ENCODE measurements at places on chromosomes 1 and 21. TPM values are rescaled to one million over a fixed set of nuclear protein-coding genes. Genes with fewer than 3 reads are reported as not detected.

VCAM1 gene
- 8.1 TPM for total RNA-seq

ERG gene
- total RNA-seq, result 36.7 TPM

PLCH2 gene
- 2.4 TPM for total RNA-seq

SLC30A2 gene
- not detected for total RNA-seq

KIAA0040 gene
- total RNA-seq, result 44.8 TPM

ACKR1 gene
- total RNA-seq, result 146 TPM

GRCh38 chr1:42319128-42319851 is 15.7 kb downstream of the FOXJ3 start:
- no peak for DNase-seq
- peak overlapping the region; percentile 26 for H3K27ac ChIP-seq
- H3K36me3 ChIP-seq, result no peaks in the 10 kb centered on the region
- peaks cover 49% of the 10 kb centered on the region for H3K4me1 ChIP-seq
- no peak overlapping the region for H3K4me3 ChIP-seq
- no peaks in the 10 kb centered on the region for H3K27me3 ChIP-seq

DNA sequence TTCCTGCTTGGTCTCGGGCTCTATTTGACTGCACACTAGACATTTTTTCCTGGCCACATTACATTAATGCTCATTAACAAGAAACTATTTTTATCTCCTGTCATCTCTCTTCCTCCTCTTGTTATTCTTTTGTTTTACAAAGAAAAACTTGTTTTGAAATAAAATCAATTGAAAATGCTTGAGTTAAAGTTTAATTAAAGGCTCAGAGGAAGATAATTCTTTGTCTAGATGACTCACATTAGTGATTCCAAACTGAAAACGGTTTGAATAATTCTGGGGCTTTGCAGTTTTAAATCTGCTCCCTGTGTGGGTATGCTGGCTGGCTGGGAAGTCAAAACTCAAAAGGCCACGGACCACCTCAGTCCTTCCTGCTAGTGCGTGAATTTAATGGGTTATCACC is 29.6 kb downstream of the RGS5 start:
- no peak overlapping the region for H3K4me3 ChIP-seq
- no peak for DNase-seq
- H3K4me1 ChIP-seq, result peaks cover 5% of the 10 kb centered on the region
- H3K27ac ChIP-seq, result no peak overlapping the region
- H3K36me3 ChIP-seq, result no peaks in the 10 kb centered on the region

DNA sequence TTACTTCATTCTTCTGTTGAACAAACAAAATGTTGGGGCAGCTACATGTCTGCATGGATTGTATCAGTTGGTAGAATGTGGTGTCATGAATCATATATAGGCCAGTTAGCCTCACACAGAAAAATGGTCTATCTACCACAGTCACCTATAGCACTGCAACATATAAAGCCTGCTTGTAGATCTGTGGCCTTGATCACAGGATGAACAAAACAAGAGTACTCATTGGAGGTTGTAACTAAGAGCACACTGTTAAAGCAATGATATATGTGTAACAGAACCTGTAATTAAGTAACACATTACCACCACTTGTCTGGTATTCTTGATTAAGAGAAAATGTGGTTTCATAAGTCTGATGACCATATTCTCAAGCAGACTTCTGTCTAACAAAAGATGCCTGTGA is 167.3 kb upstream of the SGIP1 start:
- H3K4me1 ChIP-seq, result peaks cover 12% of the 10 kb centered on the region
- DNase-seq, result no peak
- no peak overlapping the region for H3K27ac ChIP-seq
- no peaks in the 10 kb centered on the region for H3K27me3 ChIP-seq
- peaks cover 82% of the 10 kb centered on the region for H3K36me3 ChIP-seq
- no peak overlapping the region for H3K4me3 ChIP-seq

DNA sequence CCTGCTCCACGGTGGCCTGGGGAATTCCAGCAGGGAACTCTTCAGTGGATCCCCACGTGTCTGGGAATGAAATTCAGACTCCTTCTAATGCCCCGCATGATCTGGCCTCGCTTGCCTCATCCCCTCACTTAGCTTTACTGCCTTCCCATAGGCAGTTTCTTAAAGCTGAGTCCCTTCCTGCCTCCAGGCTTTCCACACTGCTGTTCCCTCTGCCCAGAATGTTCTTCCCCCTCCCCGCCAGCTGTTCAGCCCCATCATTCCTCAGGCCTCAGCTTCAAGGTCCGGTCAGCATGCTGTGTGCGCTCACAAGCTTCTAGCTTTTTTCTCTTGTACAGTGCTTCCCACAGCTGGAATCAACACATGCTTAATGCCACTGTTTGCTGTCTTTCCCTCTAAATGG is 54.9 kb upstream of the WASF2 start:
- no peak overlapping the region for H3K4me3 ChIP-seq
- peak overlapping the region; percentile 71 for H3K27ac ChIP-seq
- H3K27me3 ChIP-seq, result no peaks in the 10 kb centered on the region

DNA sequence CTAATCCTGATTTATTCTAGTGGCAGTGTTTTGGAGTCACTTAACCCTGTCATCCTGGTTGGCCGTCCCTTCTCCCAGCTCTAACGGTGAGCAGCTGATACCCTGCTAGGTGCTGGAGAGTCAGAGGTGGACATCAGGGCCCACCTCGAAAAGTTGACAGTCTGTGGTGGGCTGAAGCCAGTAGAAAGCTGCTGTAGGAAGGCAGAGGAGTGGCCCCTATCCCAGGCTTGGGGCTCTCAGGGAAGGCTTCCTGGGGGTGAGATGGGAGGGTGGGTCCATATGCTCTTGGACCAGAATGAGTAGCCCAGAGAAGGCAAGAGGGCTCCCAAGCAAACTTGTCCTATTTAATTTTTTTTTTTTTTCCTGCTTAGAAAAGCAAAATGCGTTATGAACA is 475 bp upstream of the RPL5 start:
- peaks cover 29% of the 10 kb centered on the region for H3K36me3 ChIP-seq
- no peak for DNase-seq
- H3K4me1 ChIP-seq, result peaks cover 27% of the 10 kb centered on the region
- H3K27me3 ChIP-seq, result no peaks in the 10 kb centered on the region
- H3K4me3 ChIP-seq, result peak overlapping the region; percentile 91
- H3K27ac ChIP-seq, result no peak overlapping the region

DNA sequence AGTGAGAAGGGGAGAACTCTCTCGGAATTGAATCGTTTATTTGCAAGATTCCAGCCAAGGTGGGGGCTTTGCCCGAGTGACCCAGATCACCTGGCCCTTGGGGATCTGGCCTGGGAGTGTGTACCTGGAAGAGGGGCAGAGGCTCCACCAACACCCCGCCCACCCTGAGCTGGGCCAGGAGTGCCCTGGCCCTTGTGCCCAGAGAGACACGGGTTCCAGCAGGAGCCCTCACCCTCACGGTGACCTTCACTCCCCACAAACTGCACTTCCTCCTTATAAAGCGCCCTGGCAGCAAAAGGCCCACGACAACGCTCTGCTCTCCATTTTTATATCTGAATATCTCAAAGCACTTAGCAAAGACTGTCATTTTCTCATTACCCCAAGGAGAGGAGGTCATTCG is 16.6 kb downstream of the CASZ1 start:
- no peaks in the 10 kb centered on the region for H3K27me3 ChIP-seq
- DNase-seq, result no peak
- H3K27ac ChIP-seq, result no peak overlapping the region
- no peaks in the 10 kb centered on the region for H3K36me3 ChIP-seq

DNA sequence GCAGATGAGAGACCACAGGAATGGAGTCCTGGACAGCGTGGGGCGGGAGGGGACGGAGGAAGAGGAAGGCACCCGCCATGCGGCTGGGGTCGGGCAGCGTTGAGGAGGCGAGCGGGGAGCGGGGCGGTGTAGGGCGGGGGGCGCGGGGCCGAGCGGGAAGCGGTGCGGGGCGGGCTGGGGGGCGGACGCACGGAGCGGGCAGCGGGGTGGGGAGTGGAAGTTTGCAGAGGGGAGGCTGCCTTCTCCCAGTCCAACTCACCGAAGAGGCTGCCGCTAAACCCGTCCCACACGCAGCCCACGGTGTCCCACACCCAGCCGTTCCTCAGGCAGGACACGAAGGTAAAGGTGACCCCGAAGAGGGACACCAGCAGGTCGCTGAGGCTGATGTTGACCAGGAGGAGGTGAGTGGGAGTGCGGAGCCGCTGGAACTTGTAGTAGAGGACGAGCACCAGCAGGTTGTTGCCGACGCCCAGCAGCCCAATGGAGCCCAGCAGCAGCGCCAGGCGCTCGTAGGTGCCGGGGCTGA is 483 bp downstream of the CHML start:
- H3K4me3 ChIP-seq, result peak overlapping the region; percentile 82
- H3K27me3 ChIP-seq, result no peaks in the 10 kb centered on the region
- peaks cover under 1% of the 10 kb centered on the region for H3K36me3 ChIP-seq
- peak; percentile 72 for DNase-seq
- peak overlapping the region; percentile 87 for H3K27ac ChIP-seq

DNA sequence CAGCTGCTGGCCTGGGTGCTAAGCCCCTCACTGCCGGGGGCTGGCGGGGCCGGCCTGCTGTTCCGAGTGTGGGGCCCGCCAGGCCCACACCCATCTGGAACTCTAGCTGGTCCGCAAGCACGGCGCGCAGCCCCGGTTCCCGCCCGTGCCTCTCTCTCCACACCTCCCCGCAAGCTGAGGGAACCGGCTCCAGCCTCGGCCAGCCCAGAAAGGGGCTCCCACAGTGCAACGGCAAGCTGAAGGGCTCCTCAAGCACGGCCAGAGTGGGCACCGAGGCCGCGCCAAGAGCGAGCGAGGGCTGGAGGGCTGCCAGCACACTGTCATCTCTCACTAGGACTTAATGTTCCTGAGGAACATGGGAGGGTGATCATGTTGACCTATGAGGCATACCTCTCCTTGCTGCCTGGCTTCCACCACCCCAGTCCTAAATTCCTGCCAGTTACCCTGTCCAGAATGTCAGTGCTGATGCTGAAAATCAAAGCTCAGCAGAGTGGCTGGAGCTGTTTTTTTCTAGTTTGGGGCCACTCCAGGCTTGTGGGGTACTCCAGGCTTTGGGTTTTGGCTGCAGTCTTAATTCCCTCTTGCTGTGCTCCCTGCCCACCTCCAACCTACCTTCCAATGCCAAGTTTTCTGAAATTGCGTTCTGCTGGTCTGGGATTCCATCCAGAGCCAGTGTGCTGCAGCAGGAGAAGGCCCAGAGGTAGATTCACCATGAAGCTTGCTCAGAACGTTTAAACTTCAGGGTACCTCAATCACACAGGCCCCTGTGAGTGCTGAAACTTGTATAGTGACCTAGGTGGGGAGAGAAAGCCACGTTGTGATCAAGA is 44.2 kb upstream of the LPGAT1 start:
- H3K27me3 ChIP-seq, result no peaks in the 10 kb centered on the region
- no peaks in the 10 kb centered on the region for H3K36me3 ChIP-seq
- DNase-seq, result peak; percentile 69
- no peaks in the 10 kb centered on the region for H3K4me1 ChIP-seq
- H3K4me3 ChIP-seq, result no peak overlapping the region

GRCh38 chr1:1065265-1065939 is 8.7 kb downstream of the RNF223 start:
- DNase-seq, result no peak
- no peak overlapping the region for H3K4me3 ChIP-seq
- H3K27ac ChIP-seq, result no peak overlapping the region
- peaks cover 41% of the 10 kb centered on the region for H3K27me3 ChIP-seq

DNA sequence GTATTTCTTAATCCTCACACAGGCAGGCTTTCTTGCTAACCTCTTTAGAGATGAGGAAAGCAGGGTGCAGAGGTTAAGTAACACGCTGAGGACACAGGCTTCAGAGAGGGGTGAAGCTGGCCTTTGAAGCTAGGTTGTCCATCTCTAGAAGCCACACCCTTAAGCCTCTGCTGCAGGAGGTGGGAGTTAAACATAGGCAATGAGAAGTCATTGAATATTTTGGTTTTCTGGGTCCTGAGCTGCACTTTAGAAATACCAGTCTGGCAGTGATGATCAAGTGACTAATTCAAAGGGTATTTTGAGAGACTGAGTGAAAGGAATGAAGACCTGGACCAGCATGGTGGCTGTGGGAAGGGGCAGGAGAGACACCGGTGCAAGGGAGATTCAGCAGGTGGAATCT is 9.9 kb downstream of the KCNJ15 start:
- no peak overlapping the region for H3K27ac ChIP-seq
- no peaks in the 10 kb centered on the region for H3K27me3 ChIP-seq
- no peaks in the 10 kb centered on the region for H3K36me3 ChIP-seq
- no peak for DNase-seq
- H3K4me3 ChIP-seq, result no peak overlapping the region

DNA sequence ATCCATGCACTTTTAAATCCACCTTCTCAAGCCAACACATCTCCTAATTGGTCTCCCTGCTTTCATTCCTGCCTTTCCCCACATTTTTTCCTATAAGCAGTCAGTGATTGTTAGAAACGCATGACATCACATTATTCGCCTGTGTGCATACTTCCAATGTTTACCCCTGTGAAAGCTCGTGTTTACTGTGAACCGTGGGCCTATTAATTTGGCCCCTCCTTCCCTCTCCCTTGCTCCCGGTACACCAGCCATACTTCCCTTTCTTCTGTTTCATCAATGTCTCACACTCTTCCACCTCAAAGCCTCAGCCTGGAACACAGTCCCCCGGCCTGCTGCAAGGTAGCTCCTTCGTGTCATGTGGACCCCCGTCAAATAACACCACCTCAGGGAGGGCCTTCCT is 9.1 kb downstream of the MTOR start:
- DNase-seq, result no peak
- H3K36me3 ChIP-seq, result peaks cover 74% of the 10 kb centered on the region
- no peaks in the 10 kb centered on the region for H3K4me1 ChIP-seq
- no peaks in the 10 kb centered on the region for H3K27me3 ChIP-seq
- H3K4me3 ChIP-seq, result no peak overlapping the region

GRCh38 chr1:14940285-14940870 is 213.2 kb upstream of the TMEM51 start:
- H3K27me3 ChIP-seq, result no peaks in the 10 kb centered on the region
- H3K4me1 ChIP-seq, result peaks cover 50% of the 10 kb centered on the region
- H3K4me3 ChIP-seq, result no peak overlapping the region
- DNase-seq, result no peak

- no peak overlapping the region for H3K4me3 ChIP-seq
- H3K4me1 ChIP-seq, result peaks cover 56% of the 10 kb centered on the region
- no peak for DNase-seq
- no peaks in the 10 kb centered on the region for H3K27me3 ChIP-seq
- peak overlapping the region; percentile 68 for H3K27ac ChIP-seq
Measured at GRCh38 chr1:32984455-32985171, 20.0 kb upstream of the RNF19B start.

Measured in upper lobe of right lung (tissue), 1 donor.